ENCODE measurements at places on chromosomes 3 and 15. TPM values are rescaled to one million over a fixed set of nuclear protein-coding genes. Genes with fewer than 3 reads are reported as not detected.

KLHL40 gene
- not detected for total RNA-seq

- no peak for DNase-seq
Observed at GRCh38 chr3:143634991-143635390, 213.3 kb downstream of the SLC9A9 start.

DNA sequence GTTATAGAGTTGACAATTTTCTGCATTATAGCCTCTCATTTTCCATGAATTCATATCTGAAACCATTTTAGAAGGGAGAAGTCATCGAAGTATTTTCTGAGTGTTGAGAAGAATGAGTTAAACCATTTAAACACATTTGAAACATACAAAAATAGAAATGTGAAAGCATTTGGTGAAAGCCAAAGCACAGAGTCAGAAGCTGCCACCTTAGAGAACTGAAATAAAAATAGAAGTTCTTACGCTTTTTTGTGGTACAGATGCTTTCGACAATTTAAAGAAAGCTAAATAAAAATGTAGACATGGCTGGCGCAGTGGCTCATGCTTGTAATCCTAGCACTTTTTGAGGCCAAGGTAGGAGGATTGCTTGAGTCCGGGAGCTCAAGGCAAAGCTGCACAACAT, 9.0 kb downstream of the FANCD2OS start:
- no peak for DNase-seq

CLDN1 gene
- total RNA-seq: 0.44 TPM

- no peak for DNase-seq
Observed at GRCh38 chr3:54087581-54088410, 34.6 kb upstream of the CACNA2D3 start.

- no peak for DNase-seq
Observed at GRCh38 chr15:92062505-92062904, 209.0 kb downstream of the SLCO3A1 start.

GRCh38 chr3:73772076-73772886, 147.5 kb upstream of the PDZRN3 start:
- DNase-seq: no peak

TRH gene
- not detected for total RNA-seq

DNA sequence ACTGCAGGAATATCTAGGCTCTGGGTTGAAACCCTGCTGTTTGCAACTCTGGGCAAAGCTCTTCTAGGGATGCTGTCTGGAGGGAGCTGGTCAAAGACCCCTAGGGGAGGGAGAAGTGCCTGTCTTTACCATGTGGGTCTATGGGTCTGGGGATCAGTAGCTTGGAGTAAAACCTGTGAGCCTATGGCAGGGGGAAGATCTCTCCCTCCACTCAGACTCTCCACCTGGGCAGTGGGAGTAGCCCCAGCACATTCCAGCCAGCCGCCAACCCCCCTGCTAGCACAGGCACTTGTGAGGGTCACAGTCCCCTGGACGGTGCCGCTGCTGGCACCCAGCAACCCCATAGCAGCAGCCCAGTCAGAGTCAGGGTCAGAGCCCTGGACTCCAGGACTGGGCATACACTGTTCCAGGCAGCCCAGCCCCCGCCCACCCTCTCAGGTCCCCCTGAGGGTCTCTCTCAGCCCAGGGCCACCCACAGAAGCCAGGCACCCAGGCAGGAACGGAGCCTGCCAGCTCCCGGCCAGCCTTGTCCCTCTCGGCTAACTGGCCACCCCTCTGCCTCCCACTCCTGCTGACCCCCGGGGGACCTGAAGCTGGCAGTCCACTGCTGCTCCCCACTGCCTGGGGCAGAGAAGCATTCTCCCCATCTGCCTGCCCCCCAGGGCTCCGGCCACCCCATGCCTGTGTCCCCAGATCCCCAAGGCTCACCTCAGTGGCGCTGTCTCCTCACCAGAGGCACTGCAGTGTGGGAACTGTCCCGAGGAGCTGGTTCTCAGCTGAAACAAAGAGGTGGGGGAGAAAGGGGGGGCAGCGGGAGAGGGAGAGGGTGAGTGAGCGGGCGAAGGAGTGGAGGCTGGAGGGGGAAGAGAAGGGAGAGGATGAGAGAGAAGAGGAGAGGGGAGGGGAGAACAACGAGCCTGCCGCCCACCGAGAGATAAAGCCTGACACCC, 10.8 kb downstream of the GLYCTK start:
- no peak for DNase-seq

Measured in lung microvascular endothelial cell (primary cell).